ENCODE measurements at places on chromosomes 2 and 18. TPM values are rescaled to one million over a fixed set of nuclear protein-coding genes. Genes with fewer than 3 reads are reported as not detected.

Gene FOXI3
- not detected for total RNA-seq

Gene OTOS
- total RNA-seq = not detected

Gene SP9
- not detected for total RNA-seq

Gene REEP1
- total RNA-seq = 0.13 TPM

Gene ADD2
- 0.71 TPM for total RNA-seq
